ENCODE measurements at places on chromosomes 3 and 15. TPM values are rescaled to one million over a fixed set of nuclear protein-coding genes. Genes with fewer than 3 reads are reported as not detected.

PYGO1 gene
- total RNA-seq: not detected

DNA sequence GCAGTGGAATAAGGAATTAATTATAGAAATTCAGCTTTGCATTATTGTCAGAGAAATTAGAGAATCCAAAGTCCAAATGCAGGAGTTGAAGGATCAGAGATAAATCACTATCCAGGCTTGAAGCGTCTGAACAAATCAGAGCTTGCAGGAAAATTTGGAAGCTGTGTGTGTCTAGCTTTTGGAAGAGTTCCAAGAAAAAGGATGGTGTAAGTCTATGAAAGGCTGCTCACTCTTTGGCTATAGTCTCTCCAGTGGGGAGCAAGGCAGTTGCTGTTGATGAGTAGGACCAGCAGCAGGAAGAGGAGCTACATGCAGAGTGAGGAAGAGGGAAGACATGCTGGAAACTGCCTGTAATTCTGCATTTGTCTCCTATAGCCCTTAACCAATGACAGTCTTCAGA, 464.3 kb upstream of the GRM7 start:
- DNase-seq: no peak

GRCh38 chr3:160564258-160564911, 986 bp downstream of the KPNA4 start:
- DNase-seq: no peak

GRCh38 chr15:94387849-94388441, 156.6 kb downstream of the MCTP2 start:
- DNase-seq: peak; percentile 65

- DNase-seq: no peak
These were observed 204.9 kb upstream of the LINGO1 start for GRCh38 chr15:77837649-77838025.

Measured in activated CD8-positive, alpha-beta memory T cell treated with anti-CD3 and anti-CD28 coated beads, Interleukin-2, amount 10 ng/mL, durations not matched to agents 7 days and 5 days (primary cell).